H9 (cell line): ENCODE measurements at places on chromosomes 16 and 17.
A peak's percentile ranks its signal among the peaks of the same experiment; 100 is the strongest.

DNA sequence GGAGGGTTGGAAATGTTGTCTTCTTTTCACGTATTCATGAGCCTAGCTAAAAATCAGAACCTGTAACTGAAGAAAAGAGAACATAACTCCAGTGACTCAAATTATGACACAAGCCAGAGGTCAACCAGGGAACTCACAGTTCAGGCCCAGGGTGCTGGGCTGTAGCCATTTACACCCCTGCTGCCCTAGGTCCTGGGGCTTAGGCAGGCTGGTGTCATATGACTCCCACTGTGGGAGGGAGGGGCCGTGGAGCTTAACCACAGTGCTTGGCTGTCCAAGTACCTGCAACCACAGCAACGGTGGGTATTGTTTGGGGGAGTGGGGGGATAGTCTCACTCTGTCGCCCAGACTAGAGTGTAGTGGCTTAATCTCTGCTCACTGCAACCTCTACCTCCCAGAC lies 71.1 kb upstream of the AMZ2 start:
- no peak for DNase-seq

- DNase-seq, result no peak
Measured at GRCh38 chr16:10037751-10038150, 144.5 kb downstream of the GRIN2A start.

DNA sequence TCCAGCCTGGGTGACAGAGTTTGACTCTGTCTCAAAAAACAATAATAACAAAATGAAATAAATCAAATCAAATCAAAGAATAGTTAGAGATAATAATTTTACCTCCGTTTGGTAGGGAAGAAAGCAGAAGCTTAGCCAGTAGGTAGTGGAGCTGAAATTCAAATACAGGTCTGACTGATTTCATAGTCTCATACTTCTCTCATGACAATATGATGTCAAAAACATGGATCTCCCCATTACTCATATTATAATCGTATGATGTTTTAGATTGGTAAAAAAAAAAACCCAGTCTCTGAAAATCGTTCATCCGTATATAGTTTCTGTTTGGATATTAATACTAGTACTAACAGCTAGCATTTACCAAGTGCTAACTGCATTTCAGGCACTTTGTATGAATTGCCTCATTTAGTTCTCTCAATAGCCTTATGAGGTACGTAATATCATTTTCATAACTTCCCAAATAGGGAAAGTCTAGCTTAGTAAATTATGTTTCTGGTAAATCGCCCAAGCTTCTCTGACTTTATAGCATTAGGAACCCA lies 48.7 kb downstream of the CDH8 start:
- DNase-seq, result no peak

DNA sequence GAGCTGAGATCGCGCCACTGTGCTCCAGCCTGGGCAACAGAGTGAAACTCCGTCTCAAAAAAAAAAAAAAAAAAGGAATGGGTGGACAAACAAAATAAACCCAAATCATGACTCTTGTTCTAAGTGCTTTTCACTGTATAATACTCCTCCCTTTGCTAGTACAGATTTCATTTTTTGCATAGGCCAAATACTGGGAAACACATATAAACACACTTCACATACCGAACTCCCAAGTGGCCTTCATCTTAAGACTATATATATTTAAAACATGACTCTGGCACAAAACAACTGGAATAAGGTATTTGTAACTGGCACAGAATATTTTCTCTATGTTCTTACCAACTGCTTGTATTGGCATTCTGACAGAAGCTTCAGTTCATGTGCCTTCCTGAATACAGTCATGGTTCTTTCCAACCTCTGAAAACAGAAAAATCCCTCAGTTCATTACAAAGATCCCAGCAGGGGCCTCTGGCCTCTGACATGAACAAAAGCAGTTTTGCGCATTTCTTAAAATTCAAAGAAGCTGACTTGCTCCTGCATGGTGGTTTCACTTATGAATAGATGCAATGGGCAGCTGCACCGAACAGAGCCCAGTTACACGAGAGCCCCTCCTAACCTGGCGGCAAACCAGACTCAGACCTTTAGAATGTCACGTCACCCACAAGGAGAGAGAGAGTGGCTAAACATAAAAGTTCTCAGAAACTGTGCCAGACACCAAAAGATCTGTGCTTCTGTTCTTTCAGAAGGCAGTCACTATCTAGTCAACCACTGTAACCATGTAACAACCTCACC lies 19.1 kb upstream of the COPRS start:
- DNase-seq, result no peak

DNA sequence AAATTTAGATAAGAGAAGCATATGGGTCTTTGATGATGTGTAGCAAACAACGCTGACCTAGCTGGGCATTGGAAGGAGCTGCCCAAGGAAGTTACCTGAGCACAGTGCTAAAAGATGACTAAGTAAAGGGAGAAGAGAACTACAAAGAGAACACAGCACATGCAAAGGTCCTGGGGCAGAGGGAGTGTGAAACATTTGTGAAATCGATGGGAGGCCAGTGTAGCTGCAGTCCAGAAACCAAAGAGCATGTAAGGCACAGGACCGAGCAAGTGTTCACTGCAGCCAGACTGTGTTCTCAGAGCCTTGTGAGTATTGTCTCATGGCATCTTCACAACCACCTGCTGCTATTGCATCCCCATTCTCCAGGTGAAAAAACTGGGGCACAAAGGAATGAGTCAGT lies 44.9 kb downstream of the ARHGAP27 start:
- no peak for DNase-seq

GRCh38 chr17:3004150-3004801 lies 59.1 kb downstream of the OR1D5 start:
- DNase-seq, result no peak

DNA sequence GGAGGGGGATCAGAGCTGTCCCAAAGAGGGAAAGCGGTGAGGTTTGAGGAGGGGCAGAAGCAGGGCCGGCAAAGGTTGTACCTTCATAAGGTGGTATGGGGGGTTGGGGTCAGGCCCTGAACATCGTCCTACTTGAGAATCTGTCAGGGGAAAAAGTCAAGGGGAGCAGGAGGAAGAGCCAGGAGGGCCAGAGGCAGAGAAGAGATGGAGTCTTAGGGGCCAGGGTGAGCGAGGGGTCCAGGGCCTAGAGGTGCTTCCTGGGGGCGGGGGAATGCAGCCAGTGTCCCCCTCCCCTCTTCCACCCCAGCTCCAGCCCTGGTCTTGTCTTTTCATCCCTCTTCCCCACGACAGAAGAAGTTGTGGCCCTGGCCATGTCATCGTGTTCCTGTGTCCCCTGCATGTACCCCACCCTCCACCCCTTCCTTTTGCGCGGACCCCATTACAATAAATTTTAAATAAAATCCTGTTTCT lies 1.3 kb upstream of the PRRT2 start:
- peak; percentile 51 for DNase-seq

DNA sequence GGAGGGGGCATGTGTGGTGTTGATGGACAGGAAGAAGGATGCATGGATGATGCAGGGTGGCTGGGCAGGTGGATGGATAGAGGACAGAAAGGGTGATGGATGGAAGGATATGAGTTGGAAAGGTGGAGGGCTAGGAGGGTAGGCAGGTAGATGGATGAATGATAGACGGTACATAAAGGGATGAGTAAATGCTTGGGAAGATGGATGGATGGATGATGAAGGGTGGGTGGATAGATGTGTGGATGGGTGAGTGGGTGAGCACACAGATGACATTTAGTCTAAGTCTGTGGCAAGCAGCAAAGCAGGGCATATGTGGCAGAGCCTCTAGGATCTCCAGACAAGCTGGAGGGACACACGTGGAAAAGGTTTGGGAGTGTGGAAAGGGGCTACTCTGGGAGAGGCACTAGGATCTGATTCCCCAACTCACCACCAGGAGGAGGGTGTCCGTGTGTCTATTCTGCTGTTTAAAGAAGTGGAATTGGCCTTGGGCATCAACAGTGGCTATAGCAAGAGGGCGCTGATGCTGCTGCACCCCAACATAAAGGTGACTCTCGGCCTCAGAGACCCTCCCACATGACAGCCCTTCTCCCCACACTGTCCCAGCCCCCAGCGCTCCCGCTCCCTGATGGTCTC lies 8.2 kb downstream of the PLD2 start:
- DNase-seq, result no peak

GRCh38 chr17:32590974-32591373 lies 104.2 kb downstream of the CDK5R1 start:
- no peak for DNase-seq

- no peak for DNase-seq
Measured at GRCh38 chr17:68954146-68954896, 871 bp downstream of the ABCA8 start.

- DNase-seq, result no peak
Measured at GRCh38 chr17:69500911-69501429, 86.5 kb downstream of the MAP2K6 start.

DNA sequence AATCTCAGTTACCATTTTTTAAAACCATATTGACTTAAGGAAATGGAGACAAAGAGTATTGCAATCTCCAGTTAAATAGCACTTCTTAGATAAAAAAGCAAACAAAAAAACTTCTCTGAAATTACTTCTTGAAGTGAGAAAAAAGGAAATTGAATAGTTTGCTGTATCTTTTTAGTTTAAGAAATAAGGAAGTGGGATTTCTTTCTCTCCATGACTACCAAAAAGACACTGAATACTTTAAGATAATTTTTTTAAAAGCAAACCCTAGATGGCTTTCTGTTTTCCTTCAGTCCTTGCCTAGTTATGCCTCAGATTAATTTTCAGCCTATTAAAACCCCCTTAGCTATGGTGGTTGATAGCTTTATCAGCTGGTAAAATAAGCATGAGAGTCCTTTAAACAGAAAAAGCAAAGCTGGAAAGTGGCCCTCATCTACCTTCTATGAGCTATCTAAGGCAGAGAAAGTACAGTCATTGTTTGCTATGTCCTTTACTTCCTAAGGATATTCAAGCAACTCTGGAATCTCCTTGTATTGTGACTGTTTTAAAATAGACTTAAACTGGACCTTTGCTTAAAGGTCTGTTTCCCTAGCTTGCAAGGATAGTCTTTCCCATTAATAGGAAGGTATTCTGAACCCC lies 28.6 kb downstream of the TPPP3 start:
- DNase-seq, result no peak

- DNase-seq, result peak; percentile 20
Measured at GRCh38 chr17:73432624-73433190, 120.9 kb upstream of the CDC42EP4 start.

GRCh38 chr17:13367154-13367553 lies 234.6 kb downstream of the HS3ST3A1 start:
- no peak for DNase-seq

GRCh38 chr17:3639981-3640596 lies 3.5 kb downstream of the CTNS start:
- DNase-seq, result no peak

DNA sequence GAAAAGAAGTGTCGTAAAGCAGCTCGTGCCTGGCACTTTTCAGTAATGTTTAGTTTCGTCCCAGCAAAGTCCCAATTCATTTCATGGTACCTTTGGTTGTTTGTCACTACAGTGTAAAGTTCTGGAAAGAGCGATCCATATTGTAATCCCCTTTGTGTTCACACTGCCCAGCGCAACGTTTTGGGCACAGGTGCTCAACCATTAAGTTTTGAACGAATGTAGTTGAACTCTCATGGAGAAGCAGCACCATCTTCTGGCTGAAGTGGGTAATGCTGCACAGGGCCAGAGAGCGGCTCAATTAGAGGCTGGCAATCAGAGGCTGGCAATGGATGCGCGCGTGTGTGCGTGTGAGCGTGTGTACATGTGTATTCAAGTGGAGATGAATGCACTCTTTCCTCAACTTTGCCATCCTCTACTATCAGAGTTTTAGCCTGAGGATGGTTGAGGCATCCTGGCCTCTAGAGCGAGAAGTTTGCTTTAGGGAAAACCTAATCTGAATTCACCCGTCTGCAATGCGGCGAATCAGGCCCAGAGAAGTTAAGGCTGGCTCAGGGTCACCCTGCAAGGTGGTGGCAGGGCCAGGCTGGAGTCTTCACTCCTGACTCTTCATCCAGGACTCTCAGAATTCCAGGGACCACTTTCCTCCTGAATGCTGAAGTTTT lies 29.9 kb downstream of the DYNLL2 start:
- peak; percentile 85 for DNase-seq

- DNase-seq, result no peak
Measured at GRCh38 chr17:13883659-13884058, 185.6 kb upstream of the COX10 start.

GRCh38 chr17:18144855-18145254 lies 36.3 kb downstream of the MYO15A start:
- DNase-seq, result no peak

DNA sequence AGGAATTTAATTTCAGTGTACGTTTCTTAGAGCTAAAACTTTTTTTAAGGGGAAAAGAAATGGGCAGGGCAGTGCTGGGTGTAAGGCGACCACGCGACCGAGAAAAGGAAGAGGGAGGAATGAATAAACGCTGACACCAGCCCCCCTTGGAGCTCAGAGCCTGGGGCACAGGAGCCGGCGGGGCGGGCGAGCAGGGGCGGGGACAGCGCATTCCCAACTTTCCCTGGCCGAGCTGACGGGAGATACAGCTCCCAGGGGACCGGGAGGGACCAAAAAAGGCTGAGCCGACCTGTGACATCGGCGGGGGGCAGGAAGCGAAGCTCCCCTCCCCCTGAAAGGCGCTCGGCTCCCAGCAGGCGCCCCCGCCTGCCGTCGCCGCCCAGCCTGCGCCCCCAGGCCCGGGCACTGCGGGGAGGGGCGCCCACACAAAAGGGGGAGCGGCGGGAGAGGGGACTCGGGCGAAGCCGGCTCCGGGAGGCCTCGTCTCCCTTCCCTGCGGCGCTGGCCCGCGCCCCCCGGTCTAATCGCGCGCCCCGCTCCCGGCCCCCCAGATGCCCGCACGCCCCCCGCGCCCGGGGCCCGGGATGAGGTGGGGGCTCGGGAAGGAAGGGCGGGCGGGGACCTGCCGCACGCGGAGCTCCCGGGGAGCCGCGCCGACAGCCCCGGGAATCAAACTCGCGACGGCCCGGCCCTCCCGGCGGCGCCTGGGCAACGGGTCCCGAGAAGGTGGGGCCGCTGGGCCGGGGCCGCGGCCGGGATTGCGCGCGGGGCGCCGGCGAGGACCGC lies 622 bp downstream of the CUEDC1 start:
- DNase-seq, result peak; percentile 86

DNA sequence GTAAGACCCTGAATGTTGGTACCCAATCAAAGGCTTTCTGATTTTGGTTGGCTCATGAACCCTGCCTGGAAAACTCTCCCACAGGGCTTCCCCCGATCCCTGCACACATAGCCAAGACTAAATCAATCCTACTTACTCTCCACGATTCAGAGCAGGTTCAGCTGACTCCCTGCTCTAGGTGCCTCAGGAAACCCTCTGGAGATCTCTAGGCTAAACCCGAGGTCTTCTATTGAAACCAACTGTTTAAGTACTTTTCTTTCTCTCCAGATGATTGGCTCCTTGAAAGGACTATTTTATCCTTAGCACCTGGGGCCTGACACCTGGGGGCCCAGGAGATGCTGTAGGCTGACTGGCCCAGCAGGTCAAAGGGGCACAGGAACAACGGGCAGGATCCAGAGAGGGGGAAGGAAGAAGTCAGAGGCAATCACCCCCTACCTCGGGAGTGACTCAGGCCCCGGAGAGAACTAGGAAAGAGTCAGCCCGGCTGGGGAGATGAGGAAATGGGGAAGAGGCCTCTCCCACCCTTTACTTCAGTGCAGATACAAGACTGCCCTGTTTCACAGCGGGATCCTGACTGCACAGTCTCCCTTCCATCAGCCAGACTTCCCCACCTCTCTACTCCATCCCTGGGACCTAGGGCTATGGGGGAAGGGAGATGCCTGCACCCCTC lies 2.0 kb downstream of the TBC1D10B start:
- DNase-seq, result no peak
